Breast epithelium (tissue), 4 donors: ENCODE measurements at places on chromosomes 6 and 20. TPM values are rescaled to one million over a fixed set of nuclear protein-coding genes. Genes with fewer than 3 reads are reported as not detected.

- no peak for DNase-seq
Measured at GRCh38 chr20:16479666-16480065, 93.6 kb downstream of the KIF16B start.

- DNase-seq, result no peak
Measured at GRCh38 chr20:24842918-24843715, 106.0 kb upstream of the CST7 start.

GRCh38 chr20:34075647-34076046 is 36.4 kb downstream of the EIF2S2 start:
- no peak for DNase-seq

DNA sequence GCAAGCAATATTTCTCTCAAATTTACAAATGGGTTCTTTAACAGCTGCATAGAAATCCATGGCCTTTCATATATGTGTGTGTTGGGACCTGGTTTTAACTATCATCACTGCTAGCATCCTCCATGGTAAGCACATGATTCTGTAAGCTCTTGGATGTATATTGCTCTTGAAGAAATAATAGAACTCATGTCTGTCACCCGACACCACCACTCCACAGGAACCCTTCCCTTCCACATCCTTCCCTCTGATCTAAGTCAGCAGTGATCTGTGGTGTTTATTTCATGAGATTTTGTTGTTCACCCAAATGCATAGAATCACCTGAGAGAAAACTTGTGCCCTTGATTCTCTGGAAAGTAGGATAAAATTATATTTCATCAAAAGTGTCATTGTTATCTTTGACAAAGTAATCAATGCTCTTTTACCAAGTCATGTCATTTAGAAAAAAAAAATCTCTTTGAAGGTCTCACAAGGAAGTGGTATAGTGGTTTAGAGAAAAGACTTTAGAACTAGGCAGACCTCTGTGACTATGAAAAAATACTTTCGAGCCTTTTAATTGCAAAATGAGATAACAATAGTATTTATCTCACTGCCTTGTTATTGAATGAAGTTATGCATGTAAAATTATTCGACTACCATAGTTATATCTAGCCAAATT is 649.8 kb upstream of the SLC35B3 start:
- DNase-seq, result no peak

METTL24 gene
- total RNA-seq, result 3.4 TPM
